ENCODE measurements at places on chromosomes 7 and 10.

DNA sequence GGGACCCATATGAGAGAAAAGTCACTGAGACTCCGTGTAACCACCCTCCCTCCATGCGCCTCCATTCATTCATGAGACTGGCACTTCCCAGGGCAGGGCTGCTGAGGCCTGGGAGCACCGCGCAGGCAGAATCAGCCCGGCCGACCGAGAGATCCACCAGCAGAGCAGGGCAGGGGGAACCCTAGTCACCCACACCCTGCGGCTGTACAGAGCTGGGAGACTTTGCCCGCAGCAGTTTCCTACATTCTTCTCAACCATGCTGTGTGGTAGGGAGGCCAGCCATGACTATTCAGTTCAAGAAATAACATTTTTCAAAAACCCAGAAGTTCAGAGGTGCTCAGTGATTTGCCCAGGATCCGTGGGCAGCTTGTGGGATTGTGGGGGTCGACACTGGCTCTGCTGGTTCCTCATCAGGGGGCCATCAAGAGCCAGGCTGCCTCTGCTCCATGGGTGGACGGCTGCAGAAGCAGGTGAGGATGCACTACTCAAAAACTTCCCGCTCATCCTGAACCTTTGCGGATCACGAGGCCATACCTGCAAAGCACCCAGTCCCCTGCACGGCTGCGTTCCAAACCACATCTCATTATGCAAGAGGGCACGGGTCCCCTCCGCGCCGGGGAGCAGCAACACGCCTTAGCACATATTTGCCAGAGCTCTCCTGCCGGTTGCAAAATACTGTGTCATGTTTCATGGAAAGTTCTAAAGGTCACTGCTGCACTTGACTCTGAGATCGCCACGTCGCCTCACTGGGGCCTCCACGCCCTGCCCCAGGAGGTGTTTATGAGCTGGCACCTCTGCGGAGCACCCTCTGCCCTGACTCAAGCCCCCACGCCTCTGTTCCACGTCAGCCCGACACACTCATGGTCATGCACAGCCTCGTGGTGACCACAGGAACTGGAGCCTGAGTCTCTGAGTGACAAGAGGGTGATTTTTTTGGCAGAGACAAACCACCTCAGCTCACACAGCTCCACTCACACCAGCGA is 132.0 kb downstream of the PRKAG2 start:
- DNase-seq, result no peak

DNA sequence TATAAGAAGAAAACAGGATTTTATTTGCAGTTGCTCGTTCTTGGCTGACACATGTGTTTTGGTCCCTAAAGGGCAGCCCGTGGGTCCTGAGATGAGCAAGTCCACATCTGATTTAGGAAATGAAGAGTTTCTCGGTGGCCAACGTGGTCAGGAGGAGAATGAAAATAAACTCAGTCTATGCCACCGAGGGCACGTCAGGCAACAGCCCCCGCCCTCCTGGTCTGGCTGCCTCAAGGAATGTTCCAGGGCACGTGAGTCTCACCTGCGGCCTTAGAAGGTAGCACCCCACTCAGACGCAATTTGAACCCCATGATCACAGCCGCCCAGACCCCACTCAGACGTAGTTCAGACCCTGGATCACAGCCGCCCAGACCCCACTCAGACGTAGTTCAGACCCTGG is 197.2 kb downstream of the ADARB2 start:
- DNase-seq, result no peak

DNA sequence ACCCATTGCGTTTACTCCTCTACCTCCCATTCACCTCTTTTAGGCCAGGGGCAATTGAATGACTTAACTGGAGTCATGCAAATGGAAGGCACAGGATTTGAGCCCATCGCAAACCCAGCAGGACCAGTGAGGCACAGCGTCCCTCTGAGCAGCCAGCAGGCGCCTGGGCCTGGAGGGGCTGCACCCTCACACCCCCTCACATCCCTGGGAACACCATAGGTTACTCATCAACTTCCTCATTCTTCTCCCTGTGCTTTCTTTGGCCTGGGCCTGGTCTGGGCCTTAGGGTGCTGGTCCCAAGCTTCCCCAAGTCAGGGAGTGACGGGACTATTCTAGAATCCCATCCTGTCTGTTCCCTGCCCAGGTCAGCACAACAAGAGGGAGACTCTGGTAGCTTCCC is 169.4 kb upstream of the EEPD1 start:
- no peak for DNase-seq

DNA sequence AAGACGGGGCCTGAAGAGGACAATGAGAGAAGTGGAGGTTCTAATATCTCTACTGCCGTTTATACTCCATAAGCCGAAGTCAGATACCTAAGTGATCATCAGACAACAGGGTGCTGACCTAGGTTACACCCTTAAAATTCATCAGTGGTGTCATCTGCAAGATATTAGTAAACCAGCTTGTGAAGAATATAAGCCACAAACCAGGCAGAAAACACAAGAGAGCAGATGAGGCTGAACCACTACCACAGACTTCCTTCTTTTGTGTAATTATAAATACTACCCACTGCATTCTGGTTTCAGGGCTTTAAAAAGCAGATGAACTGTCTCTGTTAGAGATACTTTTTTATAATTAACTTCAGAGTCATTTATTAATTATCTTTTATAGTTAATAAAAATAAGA is 69.0 kb upstream of the LRRC17 start:
- no peak for DNase-seq

GRCh38 chr10:92967641-92968040 is 93.0 kb upstream of the CYP26C1 start:
- no peak for DNase-seq

- no peak for DNase-seq
These were observed 130.2 kb downstream of the VIPR2 start for GRCh38 chr7:159014297-159015062.

DNA sequence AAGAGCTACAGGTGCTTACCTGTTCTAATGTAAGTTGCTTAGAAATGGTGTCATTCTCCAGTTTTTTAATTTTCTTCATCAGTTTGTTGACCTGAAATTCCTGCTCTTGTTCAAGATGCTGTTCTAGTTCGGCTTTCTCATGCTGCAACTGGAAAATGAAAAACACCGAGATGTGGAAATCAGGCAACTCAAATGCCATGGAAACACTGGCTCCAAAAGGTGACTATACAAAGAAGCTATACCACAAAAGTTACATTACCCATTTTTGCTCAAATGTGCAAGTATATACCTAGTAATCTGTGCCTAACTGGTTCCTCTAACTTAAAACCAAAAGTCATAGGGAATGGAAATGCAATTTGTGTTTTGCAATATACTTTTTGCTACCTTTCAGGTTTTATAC is 73.8 kb downstream of the CCDC6 start:
- no peak for DNase-seq

GRCh38 chr7:36159618-36160017 is 6.6 kb downstream of the EEPD1 start:
- DNase-seq, result no peak

DNA sequence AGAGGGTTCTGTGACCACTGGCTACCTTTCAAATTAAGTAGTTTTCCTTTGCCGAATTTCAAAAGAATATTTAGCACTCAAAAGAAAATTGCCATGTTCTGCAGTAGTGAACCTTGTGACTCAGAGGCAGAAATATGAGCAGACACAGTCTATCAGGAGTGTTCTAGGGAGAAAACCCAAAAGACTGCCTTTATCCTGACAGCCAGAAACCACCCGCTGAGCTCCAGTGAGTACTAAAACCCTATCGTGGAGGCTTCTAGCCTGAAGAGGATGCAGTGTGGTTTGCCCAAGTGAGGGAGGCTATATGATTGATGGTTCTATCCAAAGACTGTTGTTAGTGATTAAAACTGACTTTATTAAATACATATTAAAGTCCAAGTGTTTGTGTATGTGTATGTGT is 21.9 kb downstream of the CHRM2 start:
- no peak for DNase-seq

- no peak for DNase-seq
These were observed 137.0 kb upstream of the FGFR2 start for GRCh38 chr10:121735263-121735662.

- no peak for DNase-seq
These were observed 404.7 kb upstream of the PODXL start for GRCh38 chr7:131961054-131961680.

- DNase-seq, result no peak
These were observed 243.0 kb downstream of the ACTR3B start for GRCh38 chr7:153002572-153002971.

- no peak for DNase-seq
These were observed 34.6 kb downstream of the CARD11 start for GRCh38 chr7:3009086-3009485.

DNA sequence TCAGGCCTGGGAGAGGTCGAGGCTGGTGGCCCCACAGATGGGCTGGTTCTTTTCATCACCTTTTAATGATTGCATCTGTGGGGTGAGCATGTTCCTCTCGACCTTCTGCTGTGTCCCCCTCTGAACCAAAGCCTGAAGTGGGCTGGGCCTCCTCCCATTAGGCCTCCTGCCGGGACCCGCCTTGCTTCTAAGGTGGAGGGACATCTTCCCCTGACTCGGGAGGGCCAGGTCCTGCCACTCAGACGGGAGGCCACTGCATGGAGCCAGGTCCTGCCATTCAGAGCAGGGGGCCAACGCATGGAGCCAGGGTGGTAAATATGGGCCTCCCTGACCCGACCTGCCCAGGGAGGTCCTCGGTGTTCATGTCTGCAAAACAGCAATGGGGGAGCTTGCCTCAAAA is 188.4 kb downstream of the EBF3 start:
- no peak for DNase-seq

GRCh38 chr10:90023950-90024349 is 322.6 kb downstream of the KIF20B start:
- DNase-seq, result no peak

DNA sequence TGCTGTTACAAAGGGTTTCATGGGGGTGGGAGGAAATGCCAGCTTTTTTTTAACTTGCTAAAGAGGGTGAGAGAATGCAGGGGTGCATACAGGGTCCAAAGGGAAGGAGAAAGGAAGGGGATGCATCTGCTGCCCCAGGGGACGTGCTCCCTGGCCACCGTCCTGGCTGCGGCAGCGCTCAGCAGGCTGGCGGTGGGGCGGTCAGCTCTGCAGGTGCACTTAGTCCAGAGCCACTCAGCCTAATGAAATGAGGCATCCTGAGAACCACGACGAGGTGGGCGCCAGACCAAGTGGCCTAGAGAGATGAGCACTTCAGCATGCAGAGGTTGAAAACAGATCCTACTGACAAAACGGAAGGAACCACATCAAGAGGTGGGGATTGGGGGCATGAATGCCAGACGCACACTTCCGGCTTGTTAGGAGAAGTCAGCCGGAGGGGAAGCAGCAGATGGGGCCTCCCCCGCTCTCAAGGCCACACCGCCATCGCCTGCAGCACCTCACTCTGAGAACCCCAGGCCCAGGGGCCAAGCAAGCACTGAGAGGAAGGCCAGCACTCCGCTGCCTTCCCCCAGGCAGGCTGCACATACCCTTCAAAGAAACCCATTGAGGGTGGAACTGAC is 94.5 kb downstream of the MAD1L1 start:
- DNase-seq, result peak; percentile 18

GRCh38 chr10:10589540-10590303 is 427.9 kb upstream of the CELF2 start:
- DNase-seq, result no peak

Measured in GM18507 (cell line).